ENCODE measurements at places on chromosomes 7 and 10.
A peak's percentile ranks its signal among the peaks of the same experiment; 100 is the strongest.

GRCh38 chr10:97396056-97396455 is 5.1 kb downstream of the RRP12 start:
- DNase-seq = no peak

GRCh38 chr7:134454277-134454676 is 4.6 kb downstream of the AKR1B1 start:
- no peak for DNase-seq

- no peak for DNase-seq
Measured at GRCh38 chr10:44011603-44011981, 362.9 kb upstream of the ZNF32 start.

GRCh38 chr10:60911216-60911615 is 32.8 kb downstream of the RHOBTB1 start:
- DNase-seq = no peak

- no peak for DNase-seq
Measured at GRCh38 chr7:32034052-32034451, 36.2 kb downstream of the PDE1C start.

DNA sequence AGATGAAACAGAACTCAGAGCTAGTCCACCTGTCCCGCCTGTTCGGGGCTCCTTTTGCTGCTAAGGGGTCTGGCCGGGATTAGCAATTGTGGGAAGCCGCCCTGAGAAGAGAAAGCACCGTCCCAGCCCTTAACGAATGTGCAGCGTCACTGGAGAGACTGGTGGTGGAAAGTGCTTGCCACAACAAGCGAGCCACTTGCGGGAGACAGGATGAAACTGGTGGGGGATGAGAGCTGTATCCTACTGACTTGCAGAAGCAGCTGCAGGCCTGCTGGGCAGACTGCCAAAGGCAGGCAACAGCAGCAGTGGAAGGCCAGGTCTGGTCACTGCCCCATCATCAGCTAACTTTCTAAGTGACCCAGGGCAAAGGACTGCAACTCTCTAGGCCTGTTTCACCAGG is 95.4 kb downstream of the FAM53B start:
- peak; percentile 36 for DNase-seq

DNA sequence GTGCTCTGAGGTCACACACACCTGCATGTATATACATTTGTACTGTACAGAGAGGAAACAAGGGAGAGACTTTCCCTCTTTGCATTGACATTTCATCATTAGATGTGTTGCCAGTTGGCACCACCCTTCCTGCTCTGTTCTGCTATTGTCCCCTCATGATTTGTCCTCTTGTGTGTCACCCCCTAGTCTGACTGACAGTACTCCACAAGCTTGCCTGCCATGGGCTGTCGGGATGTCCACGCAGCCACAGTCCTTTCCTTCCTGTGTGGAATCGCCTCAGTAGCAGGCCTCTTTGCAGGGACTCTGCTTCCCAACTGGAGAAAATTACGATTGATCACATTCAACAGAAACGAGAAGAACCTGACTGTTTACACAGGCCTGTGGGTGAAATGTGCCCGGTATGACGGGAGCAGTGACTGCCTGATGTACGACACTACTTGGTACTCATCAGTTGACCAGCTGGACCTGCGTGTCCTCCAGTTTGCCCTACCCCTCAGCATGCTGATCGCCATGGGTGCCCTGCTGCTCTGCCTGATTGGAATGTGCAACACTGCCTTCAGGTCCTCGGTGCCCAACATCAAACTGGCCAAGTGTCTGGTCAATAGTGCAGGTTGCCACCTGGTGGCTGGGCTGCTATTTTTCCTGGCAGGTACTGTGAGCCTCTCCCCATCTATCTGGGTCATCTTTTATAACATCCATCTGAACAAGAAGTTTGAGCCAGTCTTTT is 9.4 kb downstream of the CLDN12 start:
- no peak for DNase-seq

GRCh38 chr10:78190051-78190825 is 156.6 kb downstream of the RPS24 start:
- no peak for DNase-seq

DNA sequence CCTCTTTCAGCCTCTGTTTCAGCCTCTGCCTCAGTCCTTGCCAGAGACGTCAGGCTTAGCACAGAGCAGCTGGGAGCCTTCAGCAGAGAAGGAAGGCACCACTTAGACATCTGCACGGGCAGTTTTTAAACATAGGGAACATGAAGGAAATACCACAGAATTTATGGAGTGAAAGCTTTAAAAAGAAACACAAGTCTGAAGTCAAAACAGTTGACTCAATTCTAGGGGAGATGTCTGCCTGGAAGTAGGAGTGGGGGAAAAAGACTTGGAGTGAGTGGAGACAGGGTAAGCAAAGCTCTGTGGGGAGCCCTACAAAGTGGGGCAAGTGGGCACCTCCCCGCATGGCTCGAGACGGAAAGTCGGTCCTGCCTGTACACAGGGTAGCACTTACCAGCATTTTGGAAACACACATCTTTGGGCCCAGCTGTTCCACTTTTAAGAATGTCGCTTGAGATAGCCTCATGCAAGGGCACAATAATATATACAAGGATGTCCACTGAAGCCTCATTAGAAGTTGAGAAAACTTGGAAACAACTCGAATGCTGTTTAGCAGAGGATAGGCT is 5.0 kb upstream of the TBXAS1 start:
- no peak for DNase-seq
